ENCODE measurements at places on chromosomes 4 and X. TPM values are rescaled to one million over a fixed set of nuclear protein-coding genes. Genes with fewer than 3 reads are reported as not detected.

DNA sequence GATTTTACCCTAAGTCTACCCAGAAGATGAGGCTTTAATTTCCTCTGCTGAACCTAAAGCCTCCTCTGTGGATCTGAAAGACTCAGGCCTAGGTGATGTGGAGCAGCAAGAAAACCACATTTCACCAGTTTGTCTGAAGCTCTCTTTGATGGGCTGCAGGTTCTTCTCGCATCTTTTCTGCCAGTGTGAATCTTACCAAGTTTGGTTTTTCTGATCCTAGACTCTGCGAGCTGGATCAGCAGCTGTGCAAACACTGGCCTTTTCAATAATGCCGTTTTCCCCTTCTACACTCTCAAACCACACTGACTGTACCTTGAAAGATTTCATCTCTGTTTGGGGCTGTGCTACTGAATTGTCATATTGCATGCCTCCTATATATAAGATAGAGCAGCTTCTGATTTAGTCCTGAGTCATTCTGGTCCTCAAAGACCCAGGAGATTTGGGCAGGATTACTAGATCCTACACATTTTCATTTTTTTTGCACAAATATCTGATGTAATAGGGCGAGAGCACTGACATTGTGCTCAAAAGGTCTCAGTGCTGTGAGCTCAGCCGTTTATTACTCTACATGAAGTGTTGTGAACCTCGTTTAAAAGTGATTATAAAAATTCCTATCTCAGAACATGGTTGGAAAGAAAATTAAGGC is 133.6 kb upstream of the FAM9C start:
- no peak for DNase-seq

GRCh38 chr4:2685541-2685940 is 70.6 kb downstream of the TNIP2 start:
- no peak for DNase-seq

- DNase-seq: no peak
Measured at GRCh38 chr4:143109376-143109775, 75.3 kb upstream of the USP38 start.

DNA sequence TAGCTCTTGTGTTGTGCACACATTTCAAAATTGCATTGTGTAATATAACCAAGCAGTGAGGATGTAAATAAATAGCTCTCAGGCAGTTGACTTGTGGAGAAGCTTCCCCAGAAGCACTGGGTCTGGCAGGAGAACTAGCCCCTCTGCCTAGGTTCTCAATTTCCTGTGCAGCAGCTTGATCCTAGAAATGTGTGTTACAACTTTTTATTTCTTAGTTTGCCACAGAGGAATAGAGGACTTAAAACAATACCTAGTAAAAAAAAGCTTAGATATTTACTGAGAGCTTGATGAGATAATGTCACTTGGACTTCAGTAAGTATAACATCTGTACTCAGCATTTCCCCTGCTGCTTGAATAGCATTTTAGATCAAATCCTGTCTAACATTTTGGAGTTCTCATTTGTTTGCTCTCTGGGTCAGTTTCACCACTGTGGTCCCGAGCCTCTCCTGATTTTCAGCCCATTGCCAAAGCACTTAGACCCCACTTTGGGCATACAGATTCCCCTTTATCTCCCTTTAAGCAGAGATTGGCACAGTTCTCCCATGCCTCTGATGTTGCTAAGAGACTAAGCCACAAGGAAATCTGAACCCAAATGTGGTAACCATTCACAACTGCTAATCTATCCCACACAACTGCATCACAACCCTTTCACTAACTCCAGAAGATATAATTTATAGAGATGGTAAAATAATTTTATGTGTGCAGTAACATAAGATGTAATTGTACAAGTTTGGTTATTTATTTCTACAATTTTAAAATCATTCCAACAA is 98.2 kb upstream of the NRK start:
- DNase-seq: no peak

DNA sequence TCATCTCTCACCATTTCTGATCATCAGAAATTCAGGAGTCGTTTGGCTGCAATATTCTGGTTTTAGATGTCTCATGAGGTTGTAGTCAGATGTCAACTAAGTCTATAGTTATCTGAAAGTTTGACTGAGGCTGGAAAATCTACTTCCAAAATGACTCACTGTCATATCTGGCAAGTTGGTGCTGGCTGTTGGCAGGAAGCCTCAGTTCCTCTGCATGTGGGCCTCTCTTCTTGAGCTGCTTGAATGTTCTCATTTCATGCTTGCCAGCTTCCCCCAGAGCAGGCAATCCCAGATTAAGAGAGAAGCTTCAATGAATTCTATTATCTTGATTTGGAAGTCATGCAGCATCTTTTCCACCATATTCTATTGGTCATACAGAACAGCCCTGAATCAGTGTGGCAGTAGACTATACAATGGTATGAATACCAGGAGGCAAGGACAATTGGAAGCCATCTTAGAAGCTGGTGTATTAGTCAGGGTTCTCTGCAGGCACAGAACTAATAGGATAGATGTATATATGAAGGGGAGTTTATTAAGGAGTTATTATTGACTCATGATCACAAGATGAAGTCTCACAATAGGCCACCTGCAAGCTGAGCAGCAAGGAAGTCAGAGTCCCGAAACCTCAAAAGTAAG is 46.8 kb upstream of the ELF2 start:
- DNase-seq: no peak

DNA sequence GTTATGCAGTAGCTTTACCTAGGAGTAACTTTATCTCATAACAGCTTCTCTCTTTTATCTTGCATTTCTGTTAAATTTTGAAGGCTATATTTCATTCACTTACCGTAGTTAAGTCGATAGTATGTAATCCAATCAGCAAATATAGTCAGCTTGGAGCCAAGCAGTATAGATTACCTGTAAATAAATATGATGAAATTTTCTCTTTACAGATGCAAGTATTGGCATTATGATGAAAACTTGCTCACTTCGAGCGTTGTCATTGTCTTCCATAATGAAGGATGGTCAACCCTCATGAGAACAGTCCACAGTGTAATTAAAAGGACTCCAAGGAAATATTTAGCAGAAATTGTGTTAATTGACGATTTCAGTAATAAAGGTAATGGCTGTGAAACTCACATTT is 42.3 kb downstream of the HMGB2 start:
- no peak for DNase-seq

DNA sequence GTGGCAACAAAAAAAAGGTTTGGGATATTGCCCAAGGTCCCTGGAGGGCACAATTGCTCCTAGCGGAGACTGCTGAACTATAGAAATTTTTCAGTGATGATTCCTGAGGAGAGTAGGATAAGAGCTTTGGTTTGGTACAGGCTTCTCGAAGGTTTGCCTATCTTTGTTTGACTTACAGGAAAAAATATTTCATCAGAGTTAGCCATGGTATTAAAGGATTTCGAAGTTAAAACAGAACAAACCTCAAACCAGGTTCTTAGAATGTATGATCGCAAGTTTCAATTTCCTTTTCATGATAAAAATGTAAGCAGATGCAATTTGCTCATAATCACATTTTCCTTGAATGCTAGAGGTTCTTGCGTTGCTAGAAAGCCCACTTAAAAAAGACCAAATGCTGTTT is 1.7 kb downstream of the EGFL6 start:
- no peak for DNase-seq

GRCh38 chr4:94588896-94589693 is 137.4 kb downstream of the PDLIM5 start:
- no peak for DNase-seq

GRCh38 chr4:186724058-186724863 is 605 bp upstream of the FAT1 start:
- DNase-seq: peak; percentile 53

DNA sequence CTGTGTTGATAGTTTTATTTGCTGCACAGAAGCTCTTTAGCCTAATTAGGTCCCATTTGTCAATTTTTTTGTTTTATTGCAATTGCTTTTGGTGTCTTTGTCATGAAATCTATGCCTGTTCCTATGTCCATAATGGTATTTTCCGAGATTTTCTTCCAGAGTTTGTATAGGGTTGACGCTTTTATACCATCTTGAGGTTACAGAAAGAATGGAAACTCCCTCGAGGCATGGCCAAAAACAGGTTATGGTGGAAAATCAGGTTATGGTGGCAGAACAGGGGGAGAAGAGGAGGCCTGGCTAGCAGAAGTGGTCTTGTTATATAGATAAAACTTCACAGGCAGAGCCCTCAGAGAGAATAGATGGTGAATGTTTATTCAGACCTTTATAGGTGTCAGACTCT is 21.6 kb downstream of the OPHN1 start:
- DNase-seq: no peak

ATP1B4 gene
- not detected for polyA plus RNA-seq

SOD3 gene
- 29.0 TPM for polyA plus RNA-seq

GRID2 gene
- 0.17 TPM for polyA plus RNA-seq

L1CAM gene
- polyA plus RNA-seq: 0.34 TPM

MAP9 gene
- 23.6 TPM for polyA plus RNA-seq

HPGD gene
- 128 TPM for polyA plus RNA-seq

RAB41 gene
- polyA plus RNA-seq: 1.2 TPM
